ENCODE measurements at places on chromosomes 12 and 14.

DNA sequence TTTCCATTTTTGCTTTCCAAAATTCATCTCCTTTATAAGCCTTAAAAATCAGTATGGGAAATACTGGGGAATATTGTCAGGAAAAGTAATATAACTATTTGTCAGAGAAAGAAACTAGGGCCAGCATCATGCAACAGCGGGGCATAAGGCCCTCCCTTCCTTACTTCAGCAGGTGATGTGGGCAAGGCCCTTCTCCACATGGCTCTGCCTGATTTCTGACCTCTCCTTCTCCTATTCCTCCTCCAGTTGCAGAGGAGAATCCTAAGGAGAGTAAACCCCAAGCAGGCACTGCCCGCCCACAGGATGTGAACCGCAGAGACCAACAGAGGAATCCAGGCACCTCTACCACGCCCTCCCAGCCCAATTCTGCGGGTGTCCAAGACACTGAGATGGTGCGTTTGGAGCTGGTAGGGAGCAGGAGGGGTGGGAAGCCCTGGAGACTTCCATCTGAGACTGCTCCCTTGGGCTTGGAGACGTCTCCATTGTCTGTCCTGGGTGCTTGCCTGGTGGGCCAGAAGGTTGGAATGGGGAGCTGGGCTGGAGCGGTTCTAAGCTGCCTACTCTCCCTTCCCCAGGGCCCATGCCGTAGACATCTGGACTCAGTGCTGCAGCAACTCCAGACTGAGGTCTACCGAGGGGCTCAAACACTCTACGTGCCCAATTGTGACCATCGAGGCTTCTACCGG is 2.7 kb upstream of the SOAT2 start:
- DNase-seq = no peak

GRCh38 chr14:44586910-44587309 is 79.8 kb upstream of the FSCB start:
- no peak for DNase-seq

GRCh38 chr14:100239211-100239839 is 381 bp downstream of the YY1 start:
- no peak for DNase-seq

GRCh38 chr14:64541261-64541971 is 875 bp downstream of the HSPA2 start:
- DNase-seq = peak; percentile 16

DNA sequence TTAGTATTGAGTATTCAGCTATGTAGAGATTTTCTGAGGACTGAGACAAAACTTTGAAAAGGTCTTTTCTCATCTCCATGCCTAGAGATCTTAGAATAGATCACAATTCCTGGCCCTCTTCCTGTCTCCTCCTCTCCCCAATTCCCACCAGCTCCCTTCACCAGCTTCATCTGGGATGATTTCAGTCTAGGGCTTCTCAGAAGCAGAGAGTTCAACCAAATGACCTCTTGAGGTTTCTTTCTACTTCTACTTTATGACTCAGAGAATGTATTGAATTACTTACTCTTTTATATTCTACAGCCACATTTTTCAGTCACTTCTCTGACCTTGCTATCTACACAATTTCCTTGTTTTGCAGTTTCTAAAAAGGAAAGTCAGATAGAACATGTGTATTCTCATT is 19.4 kb upstream of the SNX6 start:
- DNase-seq = no peak

GRCh38 chr12:113222730-113223531 is 1.7 kb downstream of the TPCN1 start:
- no peak for DNase-seq

DNA sequence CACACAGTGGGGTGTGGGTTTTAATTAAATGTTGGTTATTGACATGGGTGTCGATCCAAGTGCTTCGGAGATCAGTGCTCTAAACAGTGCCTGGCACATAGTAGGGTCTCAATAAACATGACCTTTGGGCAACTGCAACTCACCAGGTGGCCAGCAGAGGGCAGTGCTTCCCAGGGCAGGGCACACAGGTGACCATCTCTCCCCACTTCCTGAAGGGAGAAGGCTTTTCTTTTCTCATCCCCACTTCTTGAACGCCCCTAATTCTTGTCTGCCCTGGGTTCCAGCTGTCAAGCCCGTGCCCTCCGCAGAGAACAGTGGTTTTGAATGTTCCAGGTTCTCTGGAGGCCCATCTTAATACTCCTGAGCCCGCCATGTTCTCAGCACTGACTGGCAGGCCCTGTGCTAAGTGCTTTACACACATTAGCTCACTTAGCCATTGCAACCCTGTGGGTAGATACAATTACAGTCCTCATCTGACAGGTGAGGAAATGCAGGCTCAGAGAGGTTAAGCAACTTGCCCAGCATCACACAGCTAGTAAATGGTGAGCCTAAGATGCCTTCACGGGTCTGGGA is 16.3 kb downstream of the RAPGEF3 start:
- peak; percentile 65 for DNase-seq

DNA sequence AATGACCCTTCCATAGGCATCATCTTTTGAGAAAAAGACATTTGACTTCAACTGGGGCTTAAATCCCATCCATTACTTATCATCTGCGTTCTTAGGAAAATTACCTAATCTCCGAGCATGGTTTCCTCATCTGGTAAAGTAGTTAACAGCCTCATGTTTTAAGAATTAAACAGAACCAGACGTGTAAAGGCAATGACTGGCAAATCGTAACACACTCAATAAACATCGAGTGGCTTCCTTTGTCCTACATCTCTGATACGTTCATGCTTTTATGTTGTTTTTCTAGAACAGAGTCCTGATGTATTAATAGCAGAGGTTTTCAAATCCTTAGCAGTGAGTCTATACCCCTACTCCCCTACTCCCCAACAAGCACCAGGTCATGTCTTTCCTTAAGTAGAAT is 189.7 kb upstream of the RGS6 start:
- DNase-seq = no peak

- DNase-seq = no peak
Observed at GRCh38 chr14:67722293-67722692, 20.6 kb downstream of the RDH12 start.

DNA sequence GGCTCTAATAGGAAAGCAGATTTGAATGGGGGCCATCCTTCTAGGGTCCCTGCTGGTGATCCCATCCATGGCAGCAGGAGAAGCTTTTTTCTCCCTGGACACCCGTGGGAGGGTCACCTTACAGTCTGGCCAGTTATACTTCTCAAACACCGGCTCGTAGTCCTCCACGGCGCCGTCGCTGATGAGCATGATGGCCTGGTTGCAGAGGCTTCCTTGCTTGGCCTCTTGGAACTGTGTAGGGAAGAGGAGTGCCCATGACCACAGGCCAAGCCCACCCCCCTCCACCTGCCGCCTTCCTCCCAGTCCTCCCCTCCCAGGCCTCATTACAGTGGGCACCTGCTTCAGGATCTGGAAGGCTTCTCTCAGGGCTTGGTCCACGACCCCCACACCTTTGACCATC is 33.8 kb downstream of the CACNA2D4 start:
- DNase-seq = no peak

- DNase-seq = no peak
Observed at GRCh38 chr14:101499080-101499479, 62.2 kb upstream of the DIO3 start.

GRCh38 chr12:22229652-22230279 is 104.7 kb downstream of the ST8SIA1 start:
- no peak for DNase-seq

DNA sequence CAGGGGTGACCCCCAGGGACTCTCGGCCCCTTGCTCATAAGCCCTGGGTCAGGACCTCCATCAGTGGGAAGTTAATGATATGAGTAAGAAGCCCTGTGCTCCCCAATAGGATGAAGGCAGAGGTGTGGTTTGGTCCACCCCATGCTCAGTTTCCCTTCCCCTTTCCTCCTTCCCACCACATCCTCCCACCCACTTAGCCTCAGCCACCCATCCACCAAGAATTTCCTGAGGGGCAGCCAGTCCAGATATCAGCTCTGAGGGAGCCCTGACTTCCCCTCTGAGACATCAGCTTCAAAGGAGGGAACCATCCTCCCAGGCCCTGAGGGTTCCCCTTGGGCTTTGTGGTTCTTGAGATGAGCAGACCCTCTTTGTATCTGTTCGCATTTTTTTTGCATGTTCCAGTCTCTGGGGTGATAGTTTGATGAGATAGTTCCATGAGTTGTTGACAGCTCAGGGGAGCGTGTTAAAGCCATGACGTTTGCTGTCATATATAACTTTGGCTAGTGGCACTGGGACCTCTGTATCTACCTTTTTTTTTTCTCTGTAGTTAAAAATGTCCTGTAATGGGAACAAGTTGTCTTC is 71.2 kb downstream of the LGMN start:
- no peak for DNase-seq

DNA sequence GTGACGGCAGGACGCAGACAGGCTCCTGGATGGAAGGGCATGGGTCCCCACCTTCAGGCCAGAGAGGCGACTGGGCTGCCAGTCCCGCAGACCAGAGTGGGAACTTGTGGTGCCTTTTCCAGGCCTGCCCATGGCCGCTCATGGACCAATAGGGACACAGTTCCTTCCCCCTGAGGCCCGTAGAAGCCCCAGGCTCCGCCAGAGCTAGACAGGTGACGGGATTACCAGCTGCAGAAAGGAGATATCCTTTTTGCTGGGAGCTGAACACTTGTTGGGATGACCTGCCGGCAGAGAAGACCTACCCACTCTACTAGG is 73.6 kb upstream of the RASSF8 start:
- no peak for DNase-seq

DNA sequence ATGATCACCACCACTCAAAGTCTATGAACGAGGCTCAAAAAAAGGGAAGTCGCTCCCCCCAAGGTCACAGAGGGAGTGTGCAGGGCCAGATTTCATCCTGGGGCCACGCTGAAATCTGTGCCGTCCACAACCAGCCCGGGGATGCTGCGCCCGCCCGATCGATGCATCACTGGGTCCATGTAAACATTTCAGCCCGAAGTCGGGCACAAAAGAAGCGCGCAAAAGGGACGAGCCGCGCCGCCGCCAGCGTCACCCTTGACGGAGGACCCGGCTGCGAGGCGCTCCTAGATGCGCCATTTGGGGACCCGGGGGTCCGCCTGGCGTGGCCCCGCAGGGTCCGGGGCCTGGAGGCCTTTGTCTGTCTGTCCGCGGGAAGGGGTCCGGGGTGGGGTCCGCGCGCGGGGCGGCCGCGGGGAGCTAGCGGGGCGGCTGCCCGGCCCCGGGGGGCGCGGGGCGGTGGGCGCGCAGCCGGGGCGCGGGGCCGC is 503 bp downstream of the FBXO21 start:
- peak; percentile 10 for DNase-seq

- DNase-seq = no peak
Observed at GRCh38 chr12:44667461-44667860, 208.7 kb downstream of the NELL2 start.

DNA sequence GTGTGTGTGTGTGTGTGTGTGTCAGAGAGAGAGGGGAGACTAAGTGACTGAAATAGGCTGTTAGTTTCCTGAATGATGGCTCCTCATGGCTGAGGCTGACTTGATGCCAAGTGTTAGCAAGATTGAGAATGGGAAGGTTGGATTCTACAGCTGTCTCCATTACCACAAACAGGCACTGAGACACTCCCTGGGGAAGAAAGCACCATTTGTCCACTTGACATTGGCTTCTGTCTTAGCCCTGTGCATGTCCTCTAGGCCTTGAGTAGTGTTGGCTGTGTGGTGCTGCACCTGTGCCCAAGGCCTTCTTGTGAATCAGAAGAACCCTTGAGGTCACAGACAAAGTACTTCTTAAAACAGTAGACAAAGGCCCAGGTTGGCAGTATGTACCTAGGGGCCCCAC is 15.6 kb downstream of the ERG28 start:
- no peak for DNase-seq

Data from T-helper 17 cell (primary cell).